Fibroblast of skin of scalp (primary cell): ENCODE measurements at places on chromosomes 7 and 10.
A peak's percentile ranks its signal among the peaks of the same experiment; 100 is the strongest.

DNA sequence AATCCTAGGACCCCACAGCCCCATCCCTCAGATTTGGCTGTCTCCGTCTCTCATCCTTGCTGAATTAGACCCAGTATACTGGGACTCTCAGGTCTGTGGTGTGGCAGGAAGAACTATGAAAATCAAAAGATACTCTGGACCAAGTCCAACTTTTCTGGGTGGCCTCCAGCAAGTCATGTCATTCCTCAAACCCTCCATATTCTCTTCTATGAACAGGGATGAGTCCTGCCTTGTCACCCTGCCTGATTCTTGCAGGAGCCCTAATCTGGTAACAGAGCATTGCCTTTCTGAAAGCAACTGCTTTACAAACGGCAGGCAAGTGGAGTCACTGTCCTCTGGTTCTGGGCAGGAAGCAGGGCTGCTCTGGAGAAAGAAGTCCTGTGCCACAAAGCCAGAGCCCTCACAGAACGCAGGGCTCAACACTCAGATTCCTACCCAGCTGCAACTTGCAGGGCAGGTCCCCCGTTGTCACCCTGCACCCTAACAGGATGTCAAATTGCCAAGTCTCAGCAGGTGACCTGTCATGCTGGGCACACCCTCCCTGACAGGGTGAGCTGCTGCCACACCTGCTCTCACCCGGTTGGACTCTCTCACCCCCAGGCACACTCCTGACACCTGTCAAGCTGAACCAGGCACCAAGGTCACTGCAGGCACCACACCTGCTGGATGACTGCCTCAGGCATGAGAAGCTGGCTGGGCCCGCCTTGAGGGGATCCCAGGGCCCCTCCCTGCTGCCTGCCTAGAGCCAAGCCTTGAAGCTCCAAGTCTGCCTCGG, 227.7 kb downstream of the KCNMA1 start:
- DNase-seq: peak; percentile 55

DNA sequence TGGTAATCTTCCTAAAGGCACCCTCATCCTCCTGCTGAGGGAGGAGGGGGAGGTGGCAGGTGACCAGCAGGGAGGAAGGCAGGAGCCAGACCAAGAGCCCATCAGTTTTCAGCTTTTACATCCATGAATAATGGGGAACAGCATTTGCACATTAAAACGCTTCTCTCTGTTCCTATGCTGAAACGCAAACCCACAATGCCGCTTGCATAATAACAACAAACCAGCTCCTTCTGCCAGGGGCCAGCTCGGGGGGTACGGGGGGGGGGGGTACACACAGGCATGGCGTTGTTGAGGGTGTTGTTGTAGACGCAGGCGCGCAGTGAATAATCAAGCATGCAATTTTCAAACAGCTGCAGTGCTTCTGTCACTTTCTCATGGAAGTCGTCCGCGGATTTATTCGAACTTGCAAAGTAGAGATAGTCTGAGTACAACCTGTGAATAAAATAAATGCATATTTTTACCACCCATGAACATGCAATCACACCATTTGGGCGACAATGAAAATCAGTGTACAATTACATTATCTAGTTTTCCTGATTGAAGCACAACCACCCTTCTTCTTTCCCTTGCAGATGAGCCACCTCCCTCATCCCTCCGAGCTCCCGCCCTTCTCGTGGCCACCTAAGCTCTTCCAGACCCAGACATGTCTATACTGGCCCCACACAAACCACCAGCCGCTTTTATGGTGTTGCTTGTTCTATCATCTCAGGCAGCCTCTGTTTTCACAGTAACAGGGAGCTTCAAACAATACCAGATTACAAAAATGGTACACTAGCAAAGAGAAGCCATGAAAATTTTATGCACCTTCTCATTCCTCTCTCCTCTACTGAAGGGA, 72.2 kb downstream of the CHST15 start:
- DNase-seq: no peak

GRCh38 chr7:121448429-121448828, 52.3 kb upstream of the FAM3C start:
- no peak for DNase-seq

DNA sequence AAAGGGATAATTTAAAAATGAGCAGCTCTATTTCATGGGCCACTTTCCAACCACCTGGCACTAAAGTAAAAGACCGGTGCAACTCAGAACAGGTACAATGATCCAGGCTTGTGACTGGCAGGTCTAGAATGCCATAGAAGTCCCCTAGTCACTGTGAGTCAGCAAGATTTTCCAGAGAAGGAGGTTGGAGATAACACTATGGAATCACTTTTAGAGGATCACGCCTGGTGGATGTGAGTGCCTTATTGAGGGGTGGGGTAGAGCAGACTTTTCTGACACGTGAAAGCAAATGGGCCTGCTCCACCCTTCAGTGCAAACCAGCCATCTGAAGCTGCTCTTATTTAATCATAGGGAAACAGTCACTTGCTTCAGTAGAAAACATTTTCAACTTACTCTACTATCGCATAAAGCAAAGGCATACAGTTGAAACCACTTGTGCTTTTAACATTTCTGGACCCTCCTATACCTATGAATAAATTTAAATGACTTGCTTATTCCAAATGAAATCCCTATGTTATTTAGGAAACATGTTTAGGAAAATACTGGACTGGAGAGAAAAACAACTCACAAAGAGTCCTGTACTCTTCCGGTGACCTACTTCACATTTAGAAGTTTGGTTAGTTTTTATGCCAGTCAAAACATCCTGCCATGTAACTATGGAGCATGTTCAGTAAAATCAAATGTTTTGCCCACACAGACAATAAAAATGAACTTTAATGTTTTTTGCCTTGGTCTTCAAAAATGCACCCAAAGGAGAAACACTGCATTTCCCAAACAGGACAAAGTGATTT, 21.5 kb upstream of the AKR1C1 start:
- DNase-seq: no peak

- no peak for DNase-seq
These were observed 141.1 kb downstream of the MAPK8 start for GRCh38 chr10:48447356-48448215.

DNA sequence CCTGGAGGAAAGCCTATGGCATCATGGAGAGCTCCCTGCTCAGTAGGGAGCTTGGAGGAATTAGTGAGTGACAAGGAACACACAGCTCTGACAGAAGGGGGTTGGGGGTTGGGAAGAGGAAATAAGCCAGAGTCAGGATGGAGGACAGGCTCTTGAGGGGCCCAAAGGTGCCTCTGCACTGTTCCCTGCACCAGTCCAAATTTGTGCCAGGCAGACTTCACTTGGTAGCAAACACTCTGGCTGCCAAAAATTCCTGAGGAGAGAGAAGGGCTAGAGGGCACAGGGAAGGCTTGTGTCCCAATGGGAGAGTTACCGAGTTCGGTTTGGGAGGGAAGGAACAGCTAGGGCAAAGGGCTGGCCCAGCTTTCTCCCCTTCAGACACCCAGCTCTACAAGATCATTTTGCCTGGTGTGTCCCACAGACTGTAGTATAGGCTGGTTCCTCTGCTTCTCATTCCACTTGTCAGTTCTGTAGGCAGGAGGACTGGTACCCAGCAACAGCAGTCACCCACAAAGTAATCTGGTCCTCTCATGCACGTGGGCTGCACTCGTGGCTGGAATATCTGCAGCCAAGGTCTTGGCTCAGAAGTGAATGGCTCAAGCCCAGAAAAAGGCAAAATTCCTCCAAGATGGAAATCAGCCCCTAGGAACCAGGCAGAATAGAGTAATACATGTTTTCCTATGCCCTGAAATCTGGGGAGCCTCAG, 8.0 kb upstream of the KCNIP2 start:
- no peak for DNase-seq

GRCh38 chr7:3067193-3067592, 23.5 kb upstream of the CARD11 start:
- no peak for DNase-seq
